ENCODE measurements at places on chromosomes 16 and 17.

DNA sequence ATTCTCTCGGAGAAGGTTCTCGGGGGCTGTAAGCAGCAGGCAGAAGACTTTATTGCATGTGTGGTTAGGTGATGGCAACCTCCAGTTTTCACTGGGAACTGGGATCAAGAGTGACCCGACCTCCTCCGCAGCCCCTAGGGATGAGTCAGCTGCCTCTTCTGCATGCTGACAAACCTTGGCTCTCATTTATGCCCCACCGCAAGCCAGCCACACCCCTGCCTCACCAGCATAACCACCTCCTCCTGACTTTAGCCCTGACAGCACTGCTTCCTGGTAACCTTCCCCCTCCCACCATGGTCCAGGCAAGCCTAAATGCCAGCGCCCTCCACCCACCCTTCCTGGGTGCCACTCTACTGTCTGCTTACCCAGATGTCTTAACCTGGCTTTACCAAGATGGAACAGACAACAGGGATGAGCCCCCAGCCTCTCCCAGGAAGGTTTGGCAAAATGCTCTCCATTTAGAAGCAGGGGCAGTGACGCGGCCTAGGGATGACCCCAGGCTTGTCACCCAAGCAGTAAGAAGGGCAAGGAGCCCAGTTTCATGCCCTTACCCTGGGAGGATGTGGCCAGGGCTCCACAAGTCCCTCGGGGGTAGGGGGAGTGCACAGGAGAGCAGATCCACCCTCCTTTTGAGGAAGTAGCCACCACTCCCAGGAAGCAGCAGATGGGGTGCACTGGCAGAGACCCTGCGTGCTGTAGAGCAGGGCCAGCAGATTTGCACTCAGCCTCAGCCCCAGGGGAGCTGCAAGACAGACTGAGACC, 73.5 kb downstream of the GOSR1 start:
- DNase-seq = no peak

DNA sequence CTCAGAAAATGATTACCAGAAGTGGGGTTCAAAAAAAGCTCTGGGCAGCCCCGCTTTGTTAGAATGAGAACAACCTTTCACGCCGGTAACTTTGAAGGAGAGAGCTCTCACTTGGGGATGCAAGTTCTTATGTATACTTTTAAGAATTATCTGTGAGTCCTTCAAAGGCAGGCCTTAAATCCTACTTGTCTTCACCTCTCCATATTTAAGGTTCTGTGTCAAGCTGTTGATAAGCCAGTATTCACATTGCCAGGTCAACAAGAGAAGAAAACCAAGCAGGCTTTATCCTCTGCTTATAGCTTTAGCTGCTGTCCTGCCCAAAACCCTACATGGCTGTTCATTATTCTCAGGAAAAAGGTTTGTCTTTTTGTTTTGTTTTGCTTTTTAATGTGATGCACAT, 42.9 kb downstream of the CDRT4 start:
- no peak for DNase-seq

GRCh38 chr17:75645501-75645888, 12.3 kb downstream of the SMIM5 start:
- DNase-seq = peak; percentile 47

DNA sequence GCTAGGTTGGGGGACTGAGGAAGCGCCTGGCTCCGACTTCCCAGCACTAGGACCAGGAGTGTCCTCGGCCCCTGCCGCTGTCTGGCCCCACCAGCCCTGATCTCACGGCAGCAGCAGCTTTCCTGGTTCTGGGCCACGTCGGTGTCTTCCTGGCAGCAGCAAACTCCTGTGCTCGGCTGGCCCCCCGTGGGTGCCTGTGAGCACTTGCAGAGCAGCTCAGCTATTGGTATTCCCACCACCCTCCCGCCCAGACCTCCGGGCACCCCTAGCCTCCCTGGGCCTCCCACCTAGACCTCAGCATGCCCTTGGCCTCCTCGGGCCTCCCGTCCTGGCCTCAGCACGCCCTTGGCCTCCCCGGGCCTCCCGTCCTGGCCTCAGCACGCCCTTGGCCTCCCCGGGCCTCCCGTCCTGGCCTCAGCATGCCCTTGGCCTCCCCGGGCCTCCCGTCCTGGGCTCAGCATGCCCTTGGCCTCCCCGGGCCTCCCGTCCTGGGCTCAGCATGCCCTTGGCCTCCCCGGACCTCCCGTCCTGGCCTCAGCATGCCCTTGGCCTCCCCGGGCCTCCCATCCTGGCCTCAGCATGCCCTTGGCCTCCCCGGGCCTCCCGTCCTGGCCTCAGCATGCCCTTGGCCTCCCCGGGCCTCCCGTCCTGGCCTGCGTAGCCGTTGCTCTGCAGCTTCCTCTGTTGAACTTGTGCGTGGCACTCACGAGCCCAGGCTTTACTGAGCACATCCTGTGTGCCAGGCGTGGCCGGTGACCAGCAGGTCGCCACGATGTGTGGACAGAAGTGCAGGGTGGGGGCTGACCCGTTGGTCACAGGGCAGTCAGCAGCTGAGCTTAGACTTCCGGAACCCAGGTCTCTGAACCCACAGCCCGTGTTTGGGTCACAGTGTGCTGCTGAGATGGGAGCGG, 51.8 kb upstream of the ACSF3 start:
- no peak for DNase-seq

GRCh38 chr17:37255432-37255831, 120.4 kb upstream of the C17orf78 start:
- DNase-seq = no peak

GRCh38 chr16:27434141-27435051, 32.4 kb downstream of the IL21R start:
- peak; percentile 19 for DNase-seq

DNA sequence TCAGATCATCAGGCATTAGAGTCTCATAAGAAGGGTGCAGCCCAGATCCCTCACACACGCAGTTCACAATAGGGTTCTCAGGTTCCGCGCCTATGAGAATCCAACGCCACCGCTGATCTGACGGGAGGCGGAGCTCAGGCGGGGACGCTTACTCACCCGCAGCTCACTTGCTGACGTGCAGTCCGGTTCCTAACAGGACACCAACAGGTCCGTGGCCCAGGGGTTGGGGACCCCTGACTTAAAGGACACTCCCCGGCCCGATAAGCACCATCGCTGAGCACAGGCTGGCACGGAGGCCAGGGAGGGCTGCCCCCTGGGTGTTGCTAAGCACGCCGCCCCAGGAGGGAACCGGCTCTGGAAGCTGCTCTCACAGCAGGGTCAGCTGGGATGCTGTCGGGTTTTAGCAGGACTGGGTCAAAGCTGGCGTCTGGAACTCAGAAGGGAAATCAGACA, 30.1 kb upstream of the BAHCC1 start:
- peak; percentile 82 for DNase-seq

- peak; percentile 73 for DNase-seq
These were observed 44.1 kb downstream of the SRCIN1 start for GRCh38 chr17:38561416-38562214.

- DNase-seq = no peak
These were observed 15.6 kb downstream of the WSCD1 start for GRCh38 chr17:6085812-6086211.

- peak; percentile 91 for DNase-seq
These were observed 3.4 kb downstream of the SGCA start for GRCh38 chr17:50169121-50169764.

- DNase-seq = no peak
These were observed 1.7 kb downstream of the KRT222 start for GRCh38 chr17:40663252-40663651.

GRCh38 chr17:76726776-76727718, at the start of gene METTL23:
Gene METTL23, plus strand, starts transcription at chr17:76726839. Its CDS starts 2,872 bp downstream, at chr17:76729711.
- DNase-seq = peak; percentile 82
